ENCODE measurements at places on chromosomes 6 and 20.

GRCh38 chr20:56429502-56429901 is 17.4 kb downstream of the CASS4 start:
- DNase-seq, result no peak

GRCh38 chr6:22892452-22892851 is 323.1 kb downstream of the HDGFL1 start:
- peak; percentile 54 for DNase-seq

- DNase-seq, result no peak
Observed at GRCh38 chr6:90186026-90186425, 110.6 kb downstream of the BACH2 start.

GRCh38 chr6:85126485-85127167 is 323.3 kb upstream of the NT5E start:
- peak; percentile 27 for DNase-seq

- DNase-seq, result no peak
Observed at GRCh38 chr6:65557224-65557623, 149.8 kb downstream of the EYS start.

DNA sequence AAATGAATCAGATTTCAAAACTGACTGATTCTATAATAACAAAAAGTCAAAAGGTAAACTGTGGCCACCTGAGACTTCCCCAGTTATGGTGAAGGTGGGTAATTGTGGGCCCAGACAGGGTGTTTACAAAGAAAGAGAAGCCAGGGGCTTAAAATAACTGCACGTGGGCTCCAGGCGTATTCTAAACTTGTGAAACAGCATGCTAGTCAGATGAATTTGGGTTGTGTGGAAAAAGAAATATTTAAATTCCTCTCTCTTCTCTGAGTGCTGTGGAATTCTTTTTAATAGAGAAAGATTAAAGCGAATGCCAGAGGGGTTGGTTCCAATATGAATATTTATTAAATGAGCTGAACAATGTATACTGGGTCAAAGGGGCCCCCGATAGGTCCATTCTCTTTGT is 166.3 kb upstream of the AFDN start:
- DNase-seq, result no peak

GRCh38 chr6:156942266-156942665 is 165.1 kb downstream of the ARID1B start:
- no peak for DNase-seq

- DNase-seq, result no peak
Observed at GRCh38 chr6:166998256-166999144, 697 bp upstream of the CEP43 start.

GRCh38 chr6:84731901-84732300 is 32.5 kb downstream of the TBX18 start:
- DNase-seq, result no peak

DNA sequence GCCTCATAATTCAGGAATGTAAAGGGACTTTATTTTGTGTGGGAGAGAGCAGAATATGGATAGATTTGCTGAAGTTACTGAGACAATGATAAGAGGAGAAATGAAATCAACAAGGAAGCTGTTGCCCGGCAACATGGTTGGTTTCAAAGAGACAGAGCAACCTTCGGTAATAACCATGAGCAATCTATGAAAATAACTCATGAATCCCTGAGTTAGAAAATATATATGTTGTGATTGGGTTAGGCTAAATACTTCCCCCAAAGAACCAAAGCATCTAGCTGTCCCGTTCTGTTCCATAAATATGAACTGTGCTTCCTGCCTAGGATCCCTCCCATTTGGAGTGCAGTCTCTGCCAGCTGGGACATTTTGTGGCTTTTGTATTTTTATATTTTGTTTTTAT is 23.1 kb downstream of the SERPINB1 start:
- no peak for DNase-seq

DNA sequence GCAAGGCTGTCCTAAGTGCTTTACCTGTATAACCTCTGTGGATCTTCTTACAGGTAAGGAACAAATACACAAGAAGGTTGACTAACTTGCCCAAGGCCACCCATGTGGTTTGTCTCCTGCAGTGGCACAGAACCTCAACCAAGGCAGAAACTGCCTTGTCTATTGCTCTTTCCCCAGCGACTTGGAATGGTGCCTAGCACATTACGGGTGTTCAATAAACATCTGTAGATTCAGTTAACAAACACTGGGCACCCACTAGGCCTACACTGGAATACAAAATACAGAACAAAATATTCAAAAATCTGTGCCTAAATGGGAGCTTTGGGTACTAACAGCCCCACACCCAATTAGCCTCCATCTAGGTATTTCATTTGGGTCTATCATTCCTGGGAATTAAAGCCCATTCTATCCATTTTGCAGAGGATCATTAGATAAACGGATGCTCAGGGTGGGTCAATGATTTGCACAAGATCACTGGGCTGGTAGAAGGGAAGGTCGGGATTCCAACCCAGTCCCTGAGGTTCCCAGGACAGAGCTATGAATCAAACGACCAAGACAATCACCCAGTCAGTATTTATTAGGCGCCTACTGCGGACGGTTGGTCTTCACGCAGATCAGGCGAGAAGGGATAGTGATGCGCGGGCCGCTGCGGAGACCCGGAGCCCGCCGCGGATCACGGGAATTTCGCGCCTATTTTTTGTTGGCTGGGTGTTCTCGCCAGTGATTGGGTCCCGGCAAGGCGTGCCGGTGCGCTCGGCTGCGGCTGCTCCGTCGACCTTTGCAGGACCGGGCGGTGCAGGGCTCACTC is at the start of gene STK35:
Gene STK35, plus strand, starts transcription at position 771 of the 808 bp plus-strand sequence. CDS start 55 bp downstream, outside the sequence.
- peak; percentile 59 for DNase-seq

DNA sequence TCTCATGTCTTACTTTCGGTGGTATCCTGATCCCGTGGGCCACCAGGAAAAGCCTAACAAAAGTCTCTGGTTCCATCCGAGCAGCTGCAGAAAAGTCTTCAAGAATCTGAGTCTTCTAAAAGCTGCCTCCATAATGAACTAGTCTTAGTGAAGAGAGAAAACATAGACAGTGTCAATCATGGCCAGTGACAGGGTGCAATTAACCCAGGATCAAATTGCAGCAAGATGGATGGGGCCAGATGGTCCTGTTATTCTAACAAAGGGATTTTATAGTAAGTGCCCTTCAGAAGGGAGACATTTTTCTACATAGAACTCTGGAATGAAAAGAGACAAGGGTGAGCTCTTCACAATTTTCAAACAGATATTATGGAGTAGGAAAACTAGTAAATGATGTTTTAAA is 281.6 kb upstream of the ZFP64 start:
- DNase-seq, result no peak

- no peak for DNase-seq
Observed at GRCh38 chr6:143064271-143064670, 3.6 kb downstream of the AIG1 start.

- DNase-seq, result no peak
Observed at GRCh38 chr6:121335087-121336008, 1.1 kb upstream of the TBC1D32 start.

DNA sequence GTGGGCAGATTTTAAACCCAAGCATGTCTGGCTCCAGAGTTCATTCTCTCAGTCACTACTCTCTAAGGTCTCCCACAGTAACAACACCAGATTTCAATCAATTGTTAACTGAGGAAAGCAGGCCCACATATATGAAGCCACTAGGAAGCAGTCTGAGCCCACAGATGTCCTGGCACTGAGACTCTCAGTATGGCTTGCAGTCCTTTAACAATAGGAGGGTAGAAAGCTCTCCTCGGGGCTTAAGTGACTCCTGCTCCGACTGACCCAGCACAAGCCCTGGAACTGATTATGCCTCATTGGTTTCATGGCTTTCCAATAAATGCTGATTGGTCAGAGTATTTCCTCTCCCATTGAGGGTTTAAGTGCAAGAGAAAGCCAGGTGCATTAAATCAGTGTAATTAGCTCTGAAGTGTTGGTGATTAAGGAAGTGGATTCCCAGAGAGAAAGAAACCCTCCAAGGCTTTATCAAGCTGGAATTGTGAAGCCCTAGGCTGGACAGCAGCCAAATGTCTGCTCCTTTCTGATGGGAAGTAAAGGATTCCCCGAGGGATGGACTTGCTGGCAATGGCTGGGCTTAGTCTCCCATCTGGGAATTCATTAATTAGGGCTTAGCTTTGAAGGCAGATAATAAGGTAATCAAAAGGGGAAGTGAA is 76.6 kb upstream of the PROKR2 start:
- no peak for DNase-seq

DNA sequence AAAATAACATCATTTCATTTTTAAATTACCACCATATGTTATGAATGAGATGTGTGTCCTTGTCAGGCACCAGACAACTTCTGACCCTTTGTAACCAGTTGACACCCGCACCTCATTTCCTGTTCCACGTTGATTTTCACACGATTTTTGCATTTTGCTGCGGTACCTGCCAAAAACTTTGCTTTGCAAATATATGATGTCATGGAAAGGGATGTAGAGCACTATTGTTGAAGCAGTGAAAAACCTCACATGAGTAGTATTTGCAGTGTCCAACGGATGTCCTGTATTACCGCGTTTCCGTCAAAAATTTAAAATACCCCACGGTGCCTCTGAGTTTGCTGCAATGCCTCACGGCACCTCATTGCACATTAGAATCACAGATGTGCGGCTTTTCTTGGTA is 115.6 kb downstream of the MTHFD1L start:
- DNase-seq, result no peak

GRCh38 chr6:154331750-154332149 is 24.9 kb downstream of the IPCEF1 start:
- no peak for DNase-seq

GRCh38 chr6:138643210-138643609 is 130.4 kb upstream of the CCDC28A start:
- no peak for DNase-seq

DNA sequence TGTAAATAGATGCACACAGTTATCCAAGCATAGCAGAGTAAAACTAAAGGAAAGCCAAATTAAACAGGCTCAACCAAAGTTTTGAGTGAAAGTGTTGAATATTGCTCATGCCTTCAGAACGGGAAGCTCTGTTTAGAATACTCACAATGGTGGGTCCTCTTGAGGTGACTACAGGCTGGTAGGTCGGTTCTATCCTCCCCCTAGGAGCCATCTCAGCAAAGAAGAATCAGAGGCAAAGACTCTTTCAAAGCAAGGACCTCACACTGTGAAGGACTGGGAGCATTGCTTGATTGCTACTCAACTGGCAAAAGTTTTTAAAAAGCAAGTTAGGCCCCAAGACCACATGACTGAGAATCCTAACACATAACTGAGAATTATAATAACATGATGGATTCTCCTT is 88.4 kb upstream of the JAG1 start:
- no peak for DNase-seq

- no peak for DNase-seq
Observed at GRCh38 chr6:42010909-42011308, 39.4 kb upstream of the TAF8 start.

DNA sequence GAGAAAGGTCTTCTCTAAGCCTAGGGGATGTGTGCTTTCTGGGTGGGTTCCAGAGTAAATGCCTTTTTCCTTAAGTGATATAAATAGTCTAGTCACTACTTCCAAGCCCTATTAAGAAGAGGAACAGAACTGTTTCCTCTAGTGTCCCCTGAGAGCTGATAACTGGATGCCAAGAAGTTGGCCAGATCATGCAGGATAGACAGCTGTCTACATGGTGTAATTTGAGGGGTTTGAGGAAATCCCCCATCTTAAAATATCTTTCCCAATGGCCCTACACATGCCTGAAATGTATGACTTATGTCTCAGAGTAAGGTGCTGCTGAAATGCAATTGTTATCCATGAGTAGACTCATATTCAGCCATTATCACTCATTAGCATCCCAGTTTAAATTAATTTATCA is 20.2 kb upstream of the PIM1 start:
- no peak for DNase-seq

- DNase-seq, result no peak
Observed at GRCh38 chr6:169766232-169766631, 14.8 kb downstream of the ERMARD start.

- DNase-seq, result no peak
Observed at GRCh38 chr6:159104931-159105330, 60.1 kb upstream of the TAGAP start.

DNA sequence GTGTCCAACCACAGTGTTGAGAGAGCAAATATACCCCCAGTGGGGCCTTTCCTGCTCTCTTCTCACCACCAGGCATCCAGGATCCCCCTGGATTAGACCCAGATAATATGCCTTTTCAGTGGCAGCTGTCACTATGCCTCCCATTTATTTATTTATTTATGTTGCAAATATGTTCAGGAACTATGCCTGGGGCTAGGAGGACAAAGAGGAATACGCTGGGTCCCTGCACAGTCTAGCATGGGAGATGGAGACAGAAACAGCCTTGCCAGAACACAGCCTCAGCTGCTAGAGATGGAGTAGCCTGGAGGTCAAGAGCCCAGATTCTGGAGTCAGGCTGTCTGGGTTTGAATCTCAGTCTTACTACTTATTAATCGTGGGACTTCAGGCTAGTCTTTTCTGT is 74.6 kb upstream of the LRFN2 start:
- DNase-seq, result no peak
